ENCODE measurements at places on chromosomes 4 and X.

DNA sequence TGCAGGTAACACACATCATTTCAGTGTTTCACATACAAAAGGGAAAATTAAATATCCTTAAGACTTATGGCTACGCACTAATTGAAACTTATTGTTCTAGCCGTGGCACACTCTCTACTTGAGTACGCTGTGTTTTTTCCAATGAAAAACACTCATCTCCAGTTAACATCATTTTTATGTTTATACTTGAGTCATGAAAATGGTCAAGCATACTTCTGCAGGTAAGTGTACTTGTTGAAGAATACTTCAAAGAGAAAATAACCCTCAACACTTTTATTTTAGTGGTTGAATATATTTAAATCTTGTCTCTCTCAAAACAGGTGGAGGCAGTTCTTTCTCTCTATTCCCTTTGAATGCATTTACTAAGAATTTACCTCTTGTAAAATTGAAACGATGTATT, 538.7 kb upstream of the PCDH7 start:
- DNase-seq = no peak

DNA sequence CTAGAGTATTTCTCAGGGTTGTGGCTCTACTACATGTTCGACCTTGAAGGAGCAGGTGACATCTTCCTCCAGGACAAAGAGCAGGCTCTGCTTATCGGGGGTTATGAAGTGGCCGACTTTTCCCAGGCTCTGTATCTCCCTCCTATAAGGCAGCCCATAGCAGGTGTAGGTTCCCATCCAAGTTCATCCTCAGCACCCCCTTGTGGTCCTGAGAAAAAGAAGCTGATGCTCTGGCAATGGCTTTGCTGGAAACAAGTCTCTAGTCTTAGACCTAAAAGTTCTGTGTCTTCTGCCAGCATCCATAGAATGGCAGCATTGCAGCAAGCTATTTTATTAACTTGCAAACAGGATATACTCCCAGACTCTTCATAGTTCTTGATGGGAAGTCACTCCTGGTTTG, 836.6 kb upstream of the PRKX start:
- DNase-seq = no peak

DNA sequence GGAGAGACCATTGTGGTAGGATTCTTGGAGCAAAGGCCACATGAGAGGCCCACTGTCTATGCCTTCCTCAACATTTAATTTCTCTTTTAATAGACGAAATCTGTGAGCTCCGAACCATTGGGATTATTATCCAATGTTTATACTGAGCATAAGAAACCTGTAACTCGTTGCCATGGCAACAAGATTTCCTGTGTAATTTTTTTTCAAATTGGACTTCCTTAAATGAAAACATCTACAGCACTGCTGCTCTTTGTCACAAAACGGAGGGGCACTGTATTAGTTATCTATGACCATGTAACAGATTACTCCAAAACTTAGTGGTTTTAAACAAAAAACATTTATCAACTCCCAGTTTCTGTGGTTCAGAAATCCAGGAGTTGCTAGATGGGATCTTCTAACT, 38.7 kb downstream of the PPP1R2C start:
- peak; percentile 20 for DNase-seq

GRCh38 chrX:9414416-9414815, 50.4 kb upstream of the TBL1X start:
- DNase-seq = peak; percentile 54

DNA sequence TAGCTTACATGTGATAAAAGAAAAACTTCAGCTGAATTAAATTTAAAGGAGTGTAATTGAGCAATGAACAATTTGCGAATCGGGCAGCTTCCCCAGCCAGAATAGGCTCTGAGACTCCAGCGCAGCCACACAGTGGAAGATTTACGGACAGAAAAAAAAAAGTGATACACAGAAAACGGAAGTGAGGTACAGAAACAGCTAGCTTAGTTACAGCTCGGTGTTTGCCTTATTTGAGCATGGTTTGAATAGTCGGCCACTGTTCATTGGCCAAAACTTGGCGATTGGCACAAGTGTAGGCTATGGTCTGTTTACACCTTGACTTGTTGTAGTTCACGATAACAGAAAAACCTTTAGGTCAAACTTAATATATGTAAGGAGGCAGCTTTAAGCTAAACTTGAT, 16.7 kb upstream of the SUPT20HL1 start:
- DNase-seq = no peak

DNA sequence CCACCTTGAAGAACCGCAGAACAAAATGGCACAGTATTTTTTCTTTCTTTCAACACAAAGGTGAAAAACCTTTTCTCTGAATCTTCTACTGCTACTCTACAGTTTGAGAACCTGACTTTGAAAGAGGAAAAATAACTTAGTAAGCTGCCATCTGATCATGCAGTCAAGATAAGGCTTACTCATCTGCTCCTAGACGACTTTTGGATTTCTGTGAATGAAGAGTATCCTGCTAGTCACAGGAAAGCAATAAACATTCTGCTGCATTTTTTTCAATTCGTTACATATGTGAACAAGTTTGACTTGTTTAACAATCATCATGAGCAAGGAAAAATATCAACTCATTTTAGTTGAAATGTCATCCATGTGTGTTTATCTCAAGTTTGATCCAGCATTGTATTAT, 25.2 kb downstream of the TIGD2 start:
- peak; percentile 70 for DNase-seq

DNA sequence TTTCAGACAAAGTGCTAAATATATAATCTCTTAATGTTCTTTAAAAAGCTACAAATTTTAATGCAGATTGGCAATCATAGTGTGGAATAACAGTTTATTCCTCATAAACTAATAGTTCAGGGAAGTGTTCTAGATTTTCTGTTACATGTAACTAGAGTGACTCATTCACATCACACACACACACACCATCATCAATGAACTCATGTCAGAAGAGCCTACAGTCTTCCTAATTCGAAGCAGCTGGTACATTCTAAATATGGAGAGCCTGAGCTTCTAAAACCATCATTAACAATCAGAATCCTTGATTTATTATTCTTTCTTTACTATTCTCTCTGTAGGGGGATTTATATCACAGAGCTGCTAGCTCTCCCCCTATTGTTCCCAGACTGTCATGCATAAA, 49.6 kb downstream of the DKK2 start:
- DNase-seq = peak; percentile 11

- no peak for DNase-seq
These were observed 139.5 kb downstream of the CPZ start for GRCh38 chr4:8732092-8732491.

DNA sequence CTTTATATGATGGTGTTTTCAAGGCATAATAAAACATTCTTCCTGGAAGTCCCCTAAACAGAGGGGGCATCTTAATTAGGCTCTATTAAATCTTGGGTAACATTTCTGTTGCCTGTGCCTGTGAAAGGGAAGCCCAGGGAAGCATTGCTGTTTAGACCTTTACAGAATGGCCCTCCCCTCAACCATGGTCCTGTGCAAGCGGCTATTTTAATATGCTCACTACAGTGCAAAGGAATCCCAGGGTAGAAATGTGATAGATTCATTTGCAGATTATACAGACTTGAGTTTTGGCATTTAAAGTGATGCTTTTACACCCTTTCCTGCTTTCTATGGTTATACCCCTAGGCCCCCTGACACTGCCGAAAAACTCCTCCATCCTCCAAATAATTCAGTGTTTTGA, 65.3 kb downstream of the CLCN5 start:
- no peak for DNase-seq

DNA sequence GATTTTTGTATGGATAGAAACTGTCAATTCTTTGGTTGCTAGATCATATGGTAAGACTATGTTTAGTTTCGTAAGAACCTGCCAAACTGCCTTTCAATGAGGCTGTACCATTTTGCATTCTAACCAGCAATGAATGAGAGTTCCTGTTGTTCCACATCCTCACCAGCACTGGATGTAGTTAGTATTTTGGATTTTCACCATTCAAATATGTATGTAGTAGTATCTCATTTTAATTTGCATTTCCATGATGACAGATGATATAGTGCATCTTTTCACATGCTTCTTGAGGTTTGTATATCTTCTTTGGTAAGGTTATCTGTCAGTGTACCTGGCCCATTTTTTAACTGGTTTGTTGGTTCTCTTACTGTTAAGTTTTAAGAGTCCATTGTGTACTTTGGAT, 34.6 kb downstream of the CLOCK start:
- no peak for DNase-seq

DNA sequence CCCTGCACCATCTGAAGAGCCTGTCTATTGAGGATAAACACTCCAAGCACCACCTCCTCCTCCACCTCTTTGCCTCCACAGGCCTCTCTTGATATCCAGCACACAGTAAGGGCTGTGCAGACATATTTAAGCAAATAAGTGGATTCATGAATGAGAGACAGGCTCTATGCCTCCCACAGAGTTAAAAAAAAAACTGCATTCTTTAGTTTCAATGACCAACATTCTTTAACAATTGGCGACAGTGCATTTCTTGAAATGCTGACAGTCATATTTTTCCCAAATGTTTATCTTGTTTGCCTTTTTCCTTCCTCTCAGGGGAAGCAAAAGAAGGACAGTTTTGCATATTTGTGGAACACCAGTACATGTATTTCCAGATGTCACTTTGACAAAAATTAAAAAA, 38.6 kb downstream of the MXRA5 start:
- DNase-seq = peak; percentile 44

DNA sequence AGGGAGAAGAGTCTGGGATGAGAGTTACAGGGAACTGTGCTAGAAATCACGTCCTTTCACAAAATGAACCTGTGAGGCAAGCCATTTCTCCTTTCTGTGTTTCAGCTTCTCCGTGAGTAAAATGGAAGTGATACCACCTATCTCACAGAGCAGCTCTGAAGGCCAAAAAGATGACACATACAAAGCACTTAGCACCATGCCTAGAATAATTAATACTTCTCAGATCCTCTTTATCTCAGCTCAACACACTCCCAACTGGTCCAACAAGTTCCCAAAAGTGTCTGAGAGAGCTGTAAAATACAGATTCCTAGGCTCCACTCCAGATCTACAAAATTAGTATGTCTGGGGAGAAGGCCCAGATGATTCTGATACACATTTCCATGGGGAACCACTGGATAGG, 38.3 kb downstream of the LHFPL1 start:
- no peak for DNase-seq

DNA sequence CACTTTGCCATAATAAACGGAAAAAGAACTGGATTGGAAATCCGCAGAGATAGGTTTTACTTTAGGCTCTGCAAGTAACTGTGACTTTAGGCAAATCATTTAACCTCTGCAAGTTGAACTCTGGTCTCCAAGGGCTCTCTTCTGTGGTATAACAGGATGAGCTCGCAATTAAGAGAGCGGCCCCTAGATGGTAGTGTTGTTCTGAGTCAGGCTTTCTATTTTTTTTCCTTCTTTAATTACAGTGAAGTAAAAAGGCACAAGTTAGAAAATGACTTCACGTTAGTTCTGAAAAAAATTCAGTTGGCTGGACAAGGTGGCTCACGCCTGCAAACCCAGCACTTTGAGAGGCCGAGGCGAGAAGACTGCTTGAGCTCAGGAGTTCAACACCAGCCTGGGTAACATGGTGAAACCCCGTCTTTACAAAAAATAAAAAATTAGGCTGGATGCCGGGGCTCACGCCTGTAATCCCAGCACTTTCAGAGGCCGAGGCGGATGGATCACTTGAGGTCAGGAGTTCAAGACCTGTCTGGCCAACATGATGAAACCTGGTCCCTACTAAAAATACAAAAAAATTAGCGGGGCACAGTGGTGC, 18.0 kb downstream of the RPS3A start:
- DNase-seq = peak; percentile 73

- DNase-seq = peak; percentile 75
These were observed 30.0 kb upstream of the ANXA5 start for GRCh38 chr4:121726642-121727268.

All from EH (cell line).